ENCODE measurements at places on chromosomes 3 and 15.

DNA sequence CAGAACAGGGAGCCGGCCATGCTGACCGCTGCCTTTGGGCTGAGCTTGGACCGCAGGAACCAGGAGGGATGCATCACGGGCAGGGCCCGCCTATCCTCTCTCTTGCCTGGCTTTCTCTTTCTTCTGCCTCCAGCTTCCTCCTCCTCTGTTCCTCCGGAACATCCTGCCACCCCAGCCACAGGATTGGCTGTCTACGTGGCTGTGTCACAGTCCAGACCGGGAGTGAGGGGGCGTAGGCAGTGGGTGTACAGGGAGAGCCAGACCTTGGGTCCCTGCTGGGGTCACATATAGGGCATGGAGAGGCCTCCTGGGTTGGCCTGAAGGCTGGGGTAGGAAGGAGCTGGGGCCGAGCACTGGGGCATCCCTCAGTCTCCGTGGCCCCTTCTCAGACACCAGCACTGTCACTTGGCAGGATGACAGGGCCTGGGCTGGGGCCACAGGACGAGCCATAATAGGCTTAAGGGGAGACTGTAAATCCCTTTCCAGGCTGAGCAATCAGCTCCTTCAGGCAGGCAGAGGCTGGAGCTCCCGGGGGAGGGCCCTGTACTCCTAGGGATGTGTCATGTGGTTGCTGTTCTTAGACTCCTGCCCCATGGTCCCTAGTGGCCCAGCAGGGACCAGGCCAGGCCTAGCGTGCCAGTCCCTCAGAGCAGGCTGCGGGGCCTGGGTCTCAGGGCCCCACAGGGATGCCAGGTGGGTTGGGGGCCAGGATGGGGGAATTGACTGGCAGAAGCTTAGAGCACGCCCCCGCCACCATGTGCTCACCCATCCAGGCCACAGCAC lies 25.4 kb downstream of the LINGO1 start:
- no peak for DNase-seq

DNA sequence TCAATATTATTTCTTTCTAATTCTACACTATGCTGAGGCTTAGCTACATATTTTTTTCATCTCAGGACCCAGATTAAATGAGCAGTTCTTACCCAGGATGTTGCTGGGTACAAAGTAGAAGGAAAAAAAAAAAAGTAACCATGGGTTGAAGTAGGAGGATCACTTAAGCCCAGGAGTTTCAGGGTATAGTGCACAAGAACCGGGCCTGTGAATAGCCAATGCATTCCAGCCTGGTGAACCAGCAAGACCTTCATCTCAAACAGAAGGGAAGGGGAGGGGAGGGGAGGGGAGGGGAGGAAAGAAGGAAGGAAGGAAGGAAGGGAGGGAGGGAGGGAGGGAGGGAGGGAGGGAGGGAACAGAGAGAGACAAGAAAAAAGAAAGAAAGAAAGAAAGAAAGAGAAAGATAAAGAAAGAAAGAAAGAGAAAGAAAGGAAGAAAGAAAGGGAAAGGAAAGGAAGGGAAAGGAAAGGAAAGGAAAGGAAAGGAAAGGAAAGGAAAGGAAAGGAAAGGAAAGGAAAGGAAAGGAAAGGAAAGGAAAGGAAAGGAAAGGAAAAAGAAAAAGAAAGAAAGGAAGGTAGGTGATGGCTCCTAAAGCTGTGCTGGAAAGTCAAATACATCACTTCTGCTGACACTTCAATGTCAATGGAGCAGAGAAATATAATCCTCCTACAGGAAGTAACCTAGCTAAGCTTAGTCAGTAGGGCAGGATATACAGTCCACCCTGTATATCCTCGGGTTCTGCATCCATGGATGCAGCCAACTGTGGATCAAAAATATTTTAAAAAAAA lies 206.8 kb upstream of the TGFBR2 start:
- DNase-seq = no peak

DNA sequence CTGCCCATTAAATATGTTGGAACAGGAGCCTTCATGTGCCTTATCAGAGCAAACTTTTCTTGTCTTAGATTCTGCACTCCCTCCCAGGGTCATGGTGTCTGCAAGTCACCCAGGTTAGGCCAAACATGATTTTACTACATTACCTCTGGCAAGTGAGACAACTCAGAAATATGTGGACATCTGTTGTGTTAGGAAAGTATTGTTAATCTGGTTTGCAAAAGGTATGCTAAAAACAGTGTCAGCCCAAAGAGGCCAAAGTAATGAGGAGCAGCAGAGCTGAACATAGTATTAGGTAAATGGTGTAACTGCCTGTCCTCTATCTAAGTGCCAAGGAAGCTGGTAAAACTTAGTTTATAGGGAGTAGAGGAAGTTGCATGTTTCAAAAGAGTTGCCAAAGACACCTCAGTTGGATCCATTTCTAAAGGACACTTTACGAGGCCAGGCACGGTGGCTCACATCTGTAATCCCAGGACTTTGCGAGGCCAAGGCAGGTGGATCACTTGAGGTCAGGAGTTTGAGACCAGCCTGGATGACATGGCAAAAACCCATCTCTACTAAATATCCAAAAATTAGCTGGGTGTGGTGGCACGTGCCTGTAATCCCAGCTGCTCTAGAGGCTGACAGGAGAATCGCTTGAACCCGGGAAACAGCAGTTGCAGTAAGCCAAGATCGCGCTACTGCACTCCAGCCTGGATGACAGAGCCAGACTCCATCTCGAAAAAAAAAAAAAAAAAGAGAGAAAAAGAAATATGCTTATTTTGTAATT lies 22.5 kb upstream of the PPIB start:
- DNase-seq = no peak

DNA sequence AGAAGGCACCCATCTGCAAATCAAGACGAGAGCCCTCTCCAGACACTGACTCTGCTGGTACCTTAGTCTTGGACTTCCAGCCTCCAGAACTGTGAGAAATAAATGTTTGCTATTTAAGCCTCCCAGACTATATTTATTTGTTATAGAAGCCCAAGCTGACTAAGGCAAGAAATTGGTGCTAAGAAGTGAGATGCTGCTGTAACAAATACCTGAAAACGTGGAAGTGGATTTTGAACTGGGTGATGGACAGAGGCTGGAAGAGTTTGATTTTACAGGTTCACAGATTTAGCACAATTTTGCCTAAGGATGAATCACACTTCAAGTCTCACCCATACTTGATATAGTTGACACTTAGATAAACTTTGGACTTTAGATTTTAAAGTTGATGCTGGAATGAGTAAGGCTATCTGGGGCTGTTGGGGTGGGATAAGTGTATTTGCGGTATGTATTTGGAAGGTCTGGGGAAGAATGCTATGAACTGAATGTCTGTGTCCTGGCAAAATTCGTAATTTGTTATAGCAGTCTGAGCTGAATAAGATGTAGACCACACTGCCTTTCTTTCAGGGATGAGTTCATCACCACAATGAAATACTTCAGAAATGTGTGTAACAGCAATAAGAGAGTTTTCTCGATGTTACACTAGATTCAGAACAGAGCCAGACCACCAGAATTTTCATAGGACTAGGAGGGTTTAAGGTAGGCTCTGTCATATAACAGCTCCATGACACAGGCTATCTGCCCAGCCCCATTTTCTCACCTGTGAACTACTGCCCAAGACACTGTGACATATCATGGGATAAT lies 120.5 kb upstream of the LMCD1 start:
- no peak for DNase-seq

GRCh38 chr3:197736010-197736490 lies 654 bp downstream of the RUBCN start:
- DNase-seq = peak; percentile 53

DNA sequence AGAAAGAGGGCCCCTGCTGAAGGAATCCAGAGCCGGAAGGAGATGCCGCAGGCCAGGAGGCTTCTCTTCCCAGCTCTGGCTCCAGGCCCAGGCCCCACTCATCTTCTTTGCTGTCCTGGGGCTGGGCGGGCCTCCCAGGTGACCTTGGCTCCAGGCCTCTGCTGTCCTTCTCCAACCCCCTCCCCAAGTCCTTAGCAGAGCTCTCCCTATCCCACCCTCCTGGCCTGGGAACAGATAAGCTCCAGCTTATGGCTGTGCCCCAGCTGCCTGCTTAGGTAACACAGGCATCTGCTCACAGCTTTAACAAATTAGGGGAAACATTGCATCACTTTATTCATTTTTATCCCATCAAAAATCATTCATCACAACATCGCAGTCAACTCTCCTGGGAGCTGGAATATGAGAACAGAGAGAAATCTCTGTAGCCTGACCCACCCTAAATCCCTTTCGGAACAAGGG lies 86.9 kb downstream of the SEMA5B start:
- no peak for DNase-seq

DNA sequence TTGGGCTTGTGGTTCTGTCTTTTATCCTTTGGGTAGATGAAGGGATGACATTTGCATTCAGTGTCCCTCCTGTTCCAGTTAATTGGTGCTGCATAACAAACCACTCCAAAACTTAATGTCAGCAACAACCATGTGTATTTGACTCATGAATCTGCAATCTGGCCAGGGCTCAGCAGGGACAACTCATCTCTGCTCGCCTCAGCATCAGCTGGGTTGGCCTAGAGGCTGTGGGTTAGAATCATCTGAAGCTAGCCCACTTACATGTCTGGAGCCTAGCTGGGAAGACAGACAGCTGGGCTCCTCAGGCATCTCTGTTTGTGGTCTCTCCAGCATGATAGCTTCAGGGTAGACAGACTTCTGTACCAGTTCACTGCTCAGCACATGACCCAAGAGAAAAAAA lies 92.0 kb downstream of the TMEM108 start:
- no peak for DNase-seq

- DNase-seq = no peak
These were observed 97.9 kb upstream of the C3orf80 start for GRCh38 chr3:160127308-160127707.

- DNase-seq = no peak
These were observed 5.4 kb downstream of the MGLL start for GRCh38 chr3:127816783-127817405.

- DNase-seq = no peak
These were observed 361.1 kb upstream of the CDIN1 start for GRCh38 chr15:36218322-36218721.

GRCh38 chr3:40764747-40765146 lies 240.0 kb downstream of the ZNF621 start:
- DNase-seq = no peak

DNA sequence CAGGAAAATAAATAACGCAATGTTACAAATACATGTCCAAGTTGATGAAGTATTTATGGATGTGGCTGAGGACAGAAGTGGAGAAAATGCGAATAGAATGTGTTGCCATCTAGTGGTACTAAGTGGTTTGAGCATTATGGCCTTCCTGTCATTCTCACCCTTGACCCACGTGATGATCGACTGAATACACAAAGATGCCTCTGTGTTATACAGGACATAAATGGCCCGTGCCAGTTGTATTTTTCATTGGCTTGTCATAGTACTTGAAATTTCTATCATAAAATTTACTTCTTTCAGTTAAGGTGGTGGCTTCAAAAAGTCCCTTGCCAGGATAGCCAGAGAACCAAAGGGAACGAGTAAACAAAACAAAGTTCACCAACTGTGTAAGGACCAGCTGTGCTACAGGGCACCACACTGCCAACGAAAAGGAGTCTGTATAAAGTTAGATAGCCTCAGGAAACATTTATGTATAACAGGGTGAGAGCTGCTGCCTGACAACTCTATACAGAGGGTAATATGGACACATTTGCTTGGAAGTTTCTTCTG lies 103.7 kb downstream of the MYH15 start:
- DNase-seq = no peak

- DNase-seq = no peak
These were observed 196.2 kb downstream of the CHST2 start for GRCh38 chr3:143315766-143316165.

- no peak for DNase-seq
These were observed 153.4 kb upstream of the TSPAN3 start for GRCh38 chr15:77224352-77224751.

GRCh38 chr3:187833375-187833774 lies 88.1 kb upstream of the BCL6 start:
- no peak for DNase-seq

DNA sequence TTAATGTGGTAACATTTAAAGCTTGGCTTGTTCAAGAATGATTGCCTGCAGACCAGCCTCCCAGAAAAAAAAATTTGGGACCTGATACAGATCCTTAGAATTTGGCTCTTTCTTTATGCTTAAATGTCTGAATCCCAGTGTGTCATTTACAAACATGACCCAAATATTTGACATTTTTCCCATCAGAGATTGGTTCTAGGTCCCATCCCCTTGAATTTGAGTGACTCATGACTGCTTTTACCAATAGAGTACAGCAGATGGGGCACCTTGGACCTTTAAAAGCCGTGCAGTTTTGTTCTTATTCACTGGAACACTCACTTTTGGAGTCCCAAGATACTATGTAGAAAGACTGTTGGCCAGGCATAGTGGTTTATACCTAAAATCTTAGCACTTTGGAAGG lies 231.6 kb downstream of the ZIC1 start:
- no peak for DNase-seq

DNA sequence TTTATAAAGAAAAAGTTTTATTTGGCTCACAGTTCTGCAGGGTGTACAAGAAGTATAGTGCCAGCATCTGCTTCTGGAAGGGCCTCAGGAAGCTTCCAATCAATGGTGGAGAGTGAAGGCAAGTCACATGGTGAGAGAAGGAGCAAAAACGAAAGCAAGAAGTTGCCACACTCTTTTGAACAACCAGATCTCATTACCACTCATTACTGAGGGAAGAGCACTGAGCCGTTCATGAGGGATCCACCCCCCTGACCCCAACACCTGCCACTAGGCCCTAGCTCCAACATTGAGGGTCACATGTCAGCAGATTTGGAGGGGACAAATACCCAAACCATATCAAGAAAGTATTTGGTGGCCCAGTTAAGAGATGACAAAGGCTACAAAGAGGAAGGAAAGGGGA lies 239.3 kb upstream of the UBE2E1 start:
- DNase-seq = no peak

- DNase-seq = no peak
These were observed 29.3 kb upstream of the TRAK1 start for GRCh38 chr3:42061713-42062380.

DNA sequence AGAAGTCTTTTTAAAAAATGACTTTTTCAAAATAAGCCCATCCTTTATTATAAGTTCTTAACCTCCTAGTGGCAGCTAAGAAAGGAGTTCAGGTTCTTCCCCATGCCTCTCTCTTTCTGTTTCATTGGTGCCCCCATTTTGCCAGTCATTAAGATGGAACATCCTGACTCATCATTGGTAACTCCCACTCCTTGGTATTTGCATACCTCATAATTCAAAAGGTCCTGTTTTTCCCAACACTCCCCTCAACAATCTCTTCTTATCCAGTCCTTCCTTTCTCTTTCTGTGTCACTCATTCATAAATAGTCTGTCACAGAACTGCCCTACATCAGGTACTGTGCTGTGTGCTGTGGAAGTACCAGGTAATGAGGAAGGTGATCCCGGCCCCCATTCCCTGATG lies 394.0 kb downstream of the FOXP1 start:
- DNase-seq = no peak

- DNase-seq = no peak
These were observed 22.9 kb downstream of the CHMP2B start for GRCh38 chr3:87250009-87250408.
